Stromal cell of bone marrow (primary cell): ENCODE measurements at places on chromosomes 5 and 9.

DNA sequence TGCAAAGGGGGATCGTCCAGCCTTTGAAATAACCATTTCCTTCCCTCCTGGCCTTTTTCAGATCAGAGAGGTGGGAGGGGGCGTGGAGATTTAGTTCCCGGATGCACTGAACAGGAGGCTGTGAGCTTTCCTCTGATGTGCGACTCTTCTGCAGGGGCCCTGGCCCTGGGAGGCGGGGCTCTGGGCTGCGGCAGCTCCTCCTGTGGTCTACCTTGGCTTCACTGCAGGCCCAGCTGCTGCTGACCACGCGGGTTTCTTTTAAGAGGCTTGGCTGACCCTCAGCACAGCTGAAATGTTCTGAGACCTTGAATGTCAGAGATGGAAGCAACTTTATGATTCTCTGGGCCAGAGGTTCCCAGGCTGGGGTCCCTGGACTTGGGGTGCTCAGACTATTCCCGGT is 27.0 kb upstream of the COL15A1 start:
- no peak for DNase-seq

DNA sequence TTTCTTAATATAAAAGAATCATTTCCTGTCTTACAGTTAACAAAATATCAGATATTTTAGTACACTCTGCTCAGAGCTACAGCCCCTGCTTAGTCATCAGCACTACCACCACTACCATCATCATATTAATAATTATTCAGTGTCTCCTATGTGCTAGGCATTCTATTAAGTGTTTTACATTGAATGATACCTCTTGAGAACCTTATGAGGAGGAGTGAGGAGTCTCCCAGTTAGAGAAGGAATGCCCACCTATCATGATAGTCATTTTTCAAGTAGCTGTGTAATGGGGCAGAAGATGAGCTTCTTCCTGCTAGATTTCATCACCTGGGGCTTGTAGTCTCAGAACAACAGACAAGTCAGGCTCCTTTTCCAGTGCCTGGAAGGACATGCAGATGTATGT is 238.0 kb downstream of the TRIM32 start:
- DNase-seq = no peak

DNA sequence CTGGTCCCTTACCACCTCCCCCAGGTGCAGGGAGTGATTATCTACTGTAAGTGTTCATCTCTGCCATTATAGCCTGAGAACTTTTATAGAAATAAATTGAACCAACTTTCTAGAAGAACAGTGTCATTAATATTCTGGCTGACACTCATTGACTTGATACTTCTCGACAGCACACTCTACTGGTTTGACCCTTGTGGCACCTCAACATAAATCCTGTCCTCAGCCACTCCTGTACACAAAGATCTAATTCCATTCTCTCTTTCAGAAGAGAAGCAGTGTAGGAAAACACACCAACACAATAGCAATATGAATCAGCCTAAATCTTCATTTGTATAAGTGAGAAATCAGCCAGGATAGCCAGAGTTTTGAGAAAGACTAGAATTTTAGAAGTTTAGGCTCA is 417.7 kb downstream of the TAF11L14 start:
- DNase-seq = peak; percentile 6

- no peak for DNase-seq
Observed at GRCh38 chr9:129111528-129112151, 425 bp downstream of the PTPA start.

DNA sequence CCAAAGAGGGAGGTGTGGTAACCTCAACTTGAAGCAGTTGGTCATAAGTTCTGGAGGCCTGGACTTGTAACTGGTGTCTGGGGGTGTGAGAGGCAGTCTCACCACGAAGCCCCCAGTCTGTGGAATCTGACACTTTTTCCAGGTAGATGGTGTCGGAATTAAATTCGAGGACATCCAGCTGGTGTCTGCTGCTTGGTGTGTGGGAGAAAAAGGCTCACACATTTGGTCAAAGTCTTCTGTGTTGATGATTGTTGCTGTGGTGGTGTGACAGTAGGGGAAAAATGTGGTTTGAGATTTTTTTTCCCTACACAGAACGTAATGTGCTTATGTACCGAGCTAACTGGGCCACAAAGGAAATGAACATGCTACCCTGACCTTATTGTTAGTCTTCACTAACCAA is 251.9 kb downstream of the MAT2B start:
- no peak for DNase-seq

DNA sequence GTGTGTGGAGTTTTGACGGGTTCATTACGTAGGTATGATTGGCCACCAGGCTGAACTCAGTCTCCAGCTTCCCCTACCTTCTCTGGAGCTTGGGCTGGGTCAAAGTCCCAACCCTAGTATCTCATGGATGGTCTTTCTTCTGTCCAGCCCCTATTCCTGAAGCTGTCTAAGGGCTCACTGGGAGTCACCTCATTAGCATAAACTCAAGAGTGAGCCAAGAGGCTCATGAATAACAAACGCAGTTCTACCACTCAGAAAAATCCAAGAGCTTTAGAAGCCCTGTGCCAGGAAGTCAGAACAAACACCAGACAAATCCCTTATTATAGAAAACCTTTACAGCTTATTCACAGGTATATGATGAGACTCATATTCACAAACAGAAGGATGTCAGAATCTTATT is 180.3 kb upstream of the NFIL3 start:
- DNase-seq = no peak

GRCh38 chr5:68026092-68026885 is 189.3 kb upstream of the PIK3R1 start:
- DNase-seq = no peak

DNA sequence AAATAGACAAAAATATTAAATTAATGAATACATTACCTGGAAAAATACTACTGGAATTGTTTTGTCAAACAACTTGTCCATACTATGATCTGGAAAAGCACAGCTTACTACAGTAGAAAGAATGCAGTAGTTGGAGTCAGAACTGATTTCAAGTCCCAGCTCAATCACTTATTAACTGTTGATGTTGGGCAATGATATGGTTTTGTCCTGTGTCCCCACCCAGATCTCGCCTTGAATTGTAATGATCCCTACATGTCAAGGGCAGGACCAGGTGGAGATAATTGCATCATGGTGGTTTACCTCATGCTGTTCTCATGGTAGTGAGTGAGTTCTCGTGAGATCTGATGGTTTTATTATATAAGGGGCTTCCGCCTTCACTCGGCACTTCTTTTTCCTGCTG is 247.5 kb downstream of the CD180 start:
- no peak for DNase-seq

DNA sequence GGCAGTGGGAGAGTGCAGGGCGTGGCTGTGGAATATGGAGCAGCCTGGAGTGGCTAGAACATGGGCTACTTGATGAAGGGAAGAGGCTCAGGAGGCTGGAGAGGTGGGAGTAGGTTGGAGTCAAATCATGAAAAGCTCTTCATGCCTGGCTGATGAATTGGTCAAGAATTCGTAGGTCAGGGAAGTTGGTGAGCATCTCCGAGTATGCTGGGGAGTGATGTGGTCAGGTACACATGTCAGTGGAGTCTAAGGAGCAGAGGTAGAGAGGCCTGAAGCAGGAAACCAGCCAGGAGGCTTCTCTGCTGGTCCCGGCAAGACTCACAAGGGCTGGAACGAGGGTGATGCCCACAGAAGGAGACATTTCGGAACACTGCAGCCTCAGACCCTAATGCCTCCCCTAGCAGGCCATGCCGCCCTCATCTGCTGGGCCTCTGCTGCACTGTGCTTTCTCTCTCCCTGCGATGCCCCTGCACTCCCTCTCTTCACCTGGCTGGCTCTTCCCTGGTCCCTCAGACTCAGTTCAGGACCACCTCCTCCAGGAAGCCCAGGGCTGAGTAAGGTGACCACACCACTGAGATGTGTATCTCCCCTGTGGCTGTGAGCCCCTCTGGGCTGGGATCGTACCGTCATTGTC is 33.6 kb downstream of the TMOD1 start:
- no peak for DNase-seq

GRCh38 chr5:67366276-67366675 is 169.7 kb upstream of the CD180 start:
- no peak for DNase-seq

- no peak for DNase-seq
Observed at GRCh38 chr5:173420108-173420507, 91.9 kb upstream of the STC2 start.

DNA sequence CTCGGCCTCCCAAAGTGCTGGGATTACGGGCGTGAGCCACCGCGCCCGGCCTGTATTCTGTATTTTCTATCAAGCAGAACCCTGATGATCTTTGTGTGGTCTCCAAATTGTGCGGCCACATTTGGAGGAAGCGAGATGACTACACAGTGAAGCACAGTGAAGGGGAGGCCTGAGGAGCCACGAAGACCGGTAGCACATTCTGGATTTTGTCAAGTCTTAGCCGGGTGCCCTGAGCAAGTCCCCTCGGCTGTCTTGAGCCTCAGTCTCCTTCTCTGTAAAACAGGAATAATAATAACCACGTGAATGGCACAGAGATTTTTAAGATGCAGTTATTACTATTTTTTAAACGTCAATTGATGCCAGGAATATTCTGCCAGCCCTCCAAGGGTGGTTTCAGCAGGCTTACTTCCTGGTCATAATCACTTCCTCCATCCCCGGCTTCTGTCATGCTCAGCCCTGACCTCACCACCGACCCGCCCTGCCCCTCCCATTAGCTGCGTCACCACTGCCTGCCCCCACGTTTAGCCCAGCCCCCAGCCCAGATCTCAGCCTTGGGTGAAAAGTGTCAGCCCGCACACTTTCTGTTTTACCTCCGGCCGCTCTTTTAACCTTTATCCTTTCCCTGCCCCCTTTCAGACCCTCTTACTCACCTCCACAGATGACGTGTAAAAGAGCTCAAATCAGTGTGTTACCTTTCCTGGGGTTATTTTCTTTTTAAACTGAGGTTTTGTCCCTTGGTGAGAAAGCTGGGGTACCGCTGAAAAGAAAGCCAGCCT is 27.0 kb upstream of the ERGIC1 start:
- peak; percentile 80 for DNase-seq

GRCh38 chr9:90365666-90366065 is 277.0 kb downstream of the DIRAS2 start:
- no peak for DNase-seq

GRCh38 chr9:85431339-85432102 is 310.2 kb downstream of the AGTPBP1 start:
- DNase-seq = peak; percentile 67

GRCh38 chr5:60598424-60598823 is 101.5 kb downstream of the DEPDC1B start:
- DNase-seq = no peak

DNA sequence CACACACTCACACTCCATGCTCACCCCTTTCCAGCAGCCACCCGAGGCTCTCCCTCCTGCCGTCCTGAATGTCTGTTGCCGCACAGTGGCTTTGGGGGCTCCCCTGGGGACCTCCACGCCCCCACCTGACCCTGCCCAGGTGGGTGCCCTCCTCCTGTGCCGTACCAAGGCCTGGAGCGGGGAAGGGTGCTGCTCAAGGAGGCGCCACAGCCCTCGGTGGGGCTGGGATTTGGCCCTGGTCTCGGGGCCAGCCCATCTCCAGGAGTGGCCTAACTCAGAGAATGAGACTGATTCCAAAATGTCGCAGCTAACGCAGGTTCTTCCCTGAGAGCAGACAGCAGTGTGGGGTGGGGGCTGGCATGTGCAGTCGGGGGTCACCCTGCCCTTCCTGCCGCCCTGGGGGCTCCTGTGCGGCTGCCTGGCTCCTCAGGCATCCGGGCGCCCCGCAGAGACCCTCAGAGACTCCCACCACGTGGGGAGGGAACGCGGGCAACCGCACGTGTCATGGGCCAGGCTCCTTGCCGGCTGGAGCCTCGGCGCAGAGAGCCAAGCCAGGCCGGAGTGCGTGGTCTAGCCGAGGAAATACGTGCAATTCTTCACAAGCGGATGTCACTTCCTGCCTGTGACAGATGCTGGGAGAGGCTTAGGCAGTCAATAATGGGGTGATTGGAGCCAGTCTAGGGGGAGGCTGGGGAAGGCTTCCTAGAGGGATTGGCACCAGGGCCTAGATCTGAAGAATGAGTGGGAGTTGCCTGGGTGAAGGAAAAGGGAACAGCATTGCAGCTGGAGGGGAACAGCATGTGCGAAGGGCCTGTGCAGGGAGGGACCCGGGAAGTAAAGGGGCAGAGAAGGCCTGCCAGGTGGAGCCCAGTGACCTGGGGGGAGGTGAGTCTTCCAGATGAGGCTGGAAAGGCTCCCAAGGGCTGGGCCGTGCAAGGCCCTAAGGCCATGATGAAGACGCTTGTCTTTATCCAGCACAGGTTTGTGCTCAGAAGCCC is 44.1 kb downstream of the C9orf50 start:
- DNase-seq = no peak

DNA sequence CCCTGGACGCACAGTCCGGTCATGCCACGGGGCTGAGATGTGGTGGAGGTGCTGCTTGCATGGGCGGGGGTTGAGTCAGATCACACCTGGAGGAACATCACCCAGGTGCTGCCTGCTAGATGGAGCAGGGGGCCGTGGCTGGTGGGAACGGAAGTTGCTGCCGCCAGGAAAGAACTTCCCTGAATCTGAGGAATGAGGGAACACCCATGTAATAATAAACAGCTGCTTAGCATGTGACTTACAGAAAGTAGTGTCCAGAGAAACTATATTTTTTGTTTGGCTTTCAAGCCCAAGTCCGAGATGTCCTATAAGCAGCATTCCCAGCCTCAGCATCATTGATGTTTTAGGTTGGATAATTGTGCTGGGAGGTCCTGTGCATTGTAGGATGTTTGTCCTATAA is 27.1 kb upstream of the FAM240B start:
- no peak for DNase-seq

DNA sequence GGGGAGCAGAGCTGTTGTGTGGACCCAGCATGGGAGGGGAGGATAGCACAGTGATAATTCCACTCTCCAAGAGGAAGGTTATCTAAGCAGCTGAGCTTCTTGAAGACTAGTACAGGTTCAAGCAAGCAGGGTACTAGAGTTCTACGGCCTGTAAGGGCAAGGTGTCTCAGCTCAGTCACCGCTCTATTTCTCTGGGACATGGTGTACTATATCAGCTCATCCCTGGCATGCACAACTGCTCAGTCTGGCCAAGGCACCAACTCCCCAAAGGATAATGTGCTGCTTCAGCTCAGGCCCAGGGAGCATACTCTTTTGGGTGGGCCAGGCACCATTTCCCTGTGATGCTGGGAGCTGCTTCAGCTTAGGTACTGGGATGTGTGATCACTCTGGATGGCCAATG is 69.8 kb downstream of the RNF130 start:
- DNase-seq = no peak

- no peak for DNase-seq
Observed at GRCh38 chr5:112669328-112669963, 68.2 kb upstream of the APC start.

DNA sequence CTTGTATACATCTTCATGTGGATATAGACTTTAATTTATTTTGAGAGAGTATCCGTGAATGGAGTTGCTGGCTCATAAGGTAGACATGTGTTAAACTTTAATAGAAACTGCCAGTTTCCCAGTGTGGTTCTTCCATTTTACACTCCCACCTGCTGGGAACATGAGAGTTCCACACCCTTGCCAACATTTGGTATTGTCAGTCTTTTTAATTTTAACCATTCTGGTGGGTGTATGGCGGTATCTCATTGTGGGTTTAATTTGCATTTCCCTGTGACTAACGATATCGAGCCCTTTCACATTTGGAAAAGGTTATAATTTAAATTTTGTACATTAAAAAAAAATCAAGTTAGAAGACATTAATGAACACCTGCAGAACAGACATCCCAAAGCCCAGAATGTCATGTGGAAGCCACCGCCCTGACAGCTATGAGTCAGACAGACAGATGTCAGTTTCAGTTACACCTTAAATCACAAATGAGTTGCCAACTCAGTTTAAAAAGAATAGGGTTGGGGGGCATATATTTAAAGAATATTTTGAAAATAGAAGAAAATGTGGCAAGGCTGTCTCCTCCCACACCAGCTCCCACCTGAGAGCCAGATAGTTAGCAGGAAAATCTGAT is 36.9 kb downstream of the ANKRD33B start:
- DNase-seq = no peak

GRCh38 chr5:110321117-110321516 is 405.4 kb downstream of the TMEM232 start:
- DNase-seq = peak; percentile 61
